Eye (tissue), 1 donor: ENCODE measurements at places on chromosomes 4 and X.

DNA sequence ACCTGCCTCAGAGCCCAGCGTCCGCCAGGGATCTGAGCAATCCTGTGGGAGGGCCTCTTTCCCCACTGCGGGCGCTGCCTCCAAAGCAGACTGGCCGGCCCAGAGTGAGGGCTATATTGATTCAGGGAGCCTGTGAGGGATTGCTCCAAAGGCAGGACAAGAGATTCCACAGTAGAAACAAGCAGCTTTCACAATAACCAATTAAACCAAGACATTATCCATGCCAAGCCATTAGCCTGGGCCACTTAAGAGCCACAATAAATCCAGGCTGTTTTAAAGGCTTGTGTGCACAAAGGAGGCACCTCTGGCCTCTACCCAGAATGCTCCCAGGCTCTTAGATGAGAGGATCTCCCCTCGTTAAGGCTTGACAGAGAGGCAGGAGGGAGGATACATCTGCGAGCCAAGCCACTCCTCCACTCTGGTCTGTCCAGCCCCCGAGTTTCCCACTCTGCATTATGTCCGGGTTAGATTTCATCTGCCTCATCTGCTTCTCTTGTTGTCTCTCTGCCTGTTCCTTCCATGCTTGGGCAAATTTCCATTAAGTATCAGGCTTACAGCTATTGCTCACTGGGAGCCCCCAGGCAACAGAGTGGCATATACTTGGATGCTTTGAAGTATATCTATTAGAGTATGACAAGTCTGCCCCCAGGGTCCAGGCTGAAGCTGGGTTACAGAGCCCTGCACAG lies 357.9 kb downstream of the UNC5C start:
- DNase-seq: peak; percentile 80

- no peak for DNase-seq
Observed at GRCh38 chr4:126762663-126763247, 870.0 kb upstream of the INTU start.

DNA sequence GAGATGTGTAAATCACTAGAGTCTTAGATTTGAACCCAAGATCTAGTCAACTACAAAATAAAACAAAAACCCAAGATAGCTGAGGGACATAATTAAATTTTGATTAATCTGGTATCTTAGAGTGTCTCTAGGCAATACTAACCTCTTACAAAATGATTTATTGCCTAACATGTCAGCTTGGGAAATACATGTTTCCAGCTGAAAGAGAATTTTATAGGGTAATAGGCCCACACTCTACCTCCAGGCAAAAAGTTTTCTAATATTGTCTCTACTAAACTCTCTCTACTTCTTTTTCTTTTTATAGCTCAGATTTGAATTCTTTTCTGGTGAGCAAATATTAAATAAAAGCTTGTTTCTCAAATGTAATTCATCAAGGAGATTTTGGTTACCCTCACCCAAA lies 263.2 kb downstream of the IL15 start:
- no peak for DNase-seq

- DNase-seq: no peak
Observed at GRCh38 chr4:109174224-109174953, 128.1 kb downstream of the COL25A1 start.

- peak; percentile 55 for DNase-seq
Observed at GRCh38 chr4:101065935-101066485, 281.3 kb downstream of the PPP3CA start.

- no peak for DNase-seq
Observed at GRCh38 chr4:13907255-13907751, 279.8 kb upstream of the BOD1L1 start.

DNA sequence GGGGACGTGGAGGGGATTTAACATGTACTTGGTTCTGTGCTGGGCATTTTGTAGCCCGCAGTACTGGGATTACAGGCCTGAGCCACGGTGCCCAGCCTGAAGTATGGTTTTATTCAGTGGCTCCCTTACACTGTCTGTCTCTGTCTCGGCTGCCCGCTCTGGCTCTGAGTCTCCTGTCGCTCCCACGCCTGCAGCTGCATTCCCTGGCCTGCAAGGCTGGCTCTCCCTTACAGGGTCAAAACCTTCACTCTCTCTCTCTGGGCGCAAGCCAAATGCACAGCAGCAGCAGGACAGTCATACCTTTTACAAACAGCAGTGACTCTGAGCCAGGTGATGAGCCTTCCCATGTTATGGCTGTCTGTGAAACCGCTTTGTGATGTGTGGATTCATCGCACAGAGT lies 72.1 kb downstream of the HTRA3 start:
- no peak for DNase-seq

GRCh38 chr4:118363166-118363565 lies 10.4 kb upstream of the PRSS12 start:
- DNase-seq: no peak

DNA sequence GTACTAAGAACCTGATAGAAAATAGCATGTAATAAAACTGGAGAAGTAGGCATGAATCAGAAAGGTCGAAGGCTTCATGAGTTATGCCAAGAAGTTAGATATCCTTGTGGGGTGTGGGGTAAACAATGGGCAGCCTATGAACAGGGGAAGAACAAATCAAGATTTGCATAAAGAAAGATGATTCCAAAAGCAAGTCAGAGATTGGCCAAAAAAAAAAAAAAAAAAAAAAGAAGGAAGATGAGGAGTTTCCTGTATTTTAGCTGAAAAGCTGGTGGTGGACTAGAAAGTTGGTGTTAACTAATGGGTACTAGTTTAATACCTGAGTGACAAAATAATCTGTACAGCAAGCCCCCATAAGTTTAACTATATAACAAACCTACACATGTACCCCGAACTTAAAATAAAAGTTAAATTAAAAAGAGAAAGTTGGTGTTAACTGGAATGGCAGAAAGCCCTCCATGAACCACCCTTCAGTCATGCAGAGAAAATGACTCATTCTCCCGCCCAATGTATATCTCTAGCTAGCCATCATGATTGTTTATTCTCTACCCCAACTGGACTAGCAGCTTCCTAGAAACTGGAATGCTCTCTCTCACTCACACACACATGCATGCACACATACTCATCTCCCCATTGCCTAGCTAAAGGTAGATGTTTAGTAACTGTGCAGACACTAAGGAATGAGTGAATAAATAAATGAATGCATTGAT lies 41.7 kb downstream of the ATP11C start:
- DNase-seq: no peak

DNA sequence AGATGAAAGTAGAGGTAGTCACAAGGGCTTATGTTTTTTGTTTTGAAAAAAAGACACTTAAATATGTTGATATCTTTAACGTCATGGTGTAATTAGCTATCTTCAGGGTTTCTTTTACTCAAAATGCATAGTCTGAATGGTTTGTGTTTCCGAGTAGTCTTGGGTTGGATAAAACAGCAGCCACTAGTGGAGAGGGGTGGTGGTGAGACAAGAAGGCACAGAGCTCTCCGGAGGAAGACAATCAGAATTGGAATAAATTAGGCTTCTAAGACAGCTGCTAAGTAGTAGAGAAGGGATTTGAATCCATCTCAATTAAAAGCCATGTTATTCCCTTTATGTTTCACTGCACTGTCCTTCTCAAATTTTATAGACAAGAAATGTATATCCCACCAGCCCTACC lies 240.4 kb upstream of the VEGFC start:
- no peak for DNase-seq

- peak; percentile 23 for DNase-seq
Observed at GRCh38 chr4:103012060-103012459, 7.4 kb downstream of the SLC9B1 start.

- DNase-seq: no peak
Observed at GRCh38 chrX:123464709-123465108, 268.1 kb downstream of the THOC2 start.

- no peak for DNase-seq
Observed at GRCh38 chrX:38293741-38294140, 33.6 kb downstream of the RPGR start.

DNA sequence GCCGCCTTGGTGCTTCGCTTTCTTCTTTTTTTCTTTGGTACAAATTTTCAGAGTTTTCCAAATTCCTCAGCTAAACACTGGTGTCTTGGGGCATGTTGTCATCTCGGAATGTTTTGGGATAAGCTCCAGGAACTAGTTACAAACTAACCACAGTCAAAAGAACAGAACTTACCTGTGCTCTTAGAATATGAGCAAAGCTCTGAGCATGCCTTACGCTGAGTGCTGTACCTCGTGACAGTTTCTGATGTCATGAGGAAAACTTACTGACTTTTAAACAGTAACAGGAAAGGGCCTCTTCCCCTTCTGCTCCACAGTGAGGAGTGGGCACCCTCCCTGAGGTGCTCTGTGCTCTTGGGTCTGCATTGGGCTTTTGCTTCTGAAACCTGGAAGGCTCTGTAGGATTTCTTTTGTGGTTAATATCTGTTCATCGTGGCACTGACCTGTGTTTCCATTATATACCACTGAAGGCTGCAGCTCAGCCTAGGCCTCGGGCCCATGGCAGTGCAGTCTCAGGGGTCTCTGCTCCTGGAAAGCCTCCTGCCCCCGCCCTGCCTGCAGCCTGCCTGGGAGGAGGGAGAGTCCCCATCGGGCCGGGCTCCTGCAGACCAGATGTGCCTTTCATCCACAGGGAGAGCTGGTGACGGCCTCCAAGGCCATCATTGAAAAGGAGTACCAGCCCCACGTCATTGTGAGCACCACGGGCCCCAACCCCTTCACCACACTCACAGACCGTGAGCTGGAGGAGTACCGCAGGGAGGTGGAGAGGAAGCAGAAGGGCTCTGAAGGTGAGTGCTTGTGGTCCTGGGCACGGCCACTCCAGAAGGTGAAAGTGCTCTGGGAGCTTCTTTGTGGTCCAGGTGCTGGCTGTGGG lies 48.7 kb downstream of the NOP14 start:
- DNase-seq: no peak

- peak; percentile 75 for DNase-seq
Observed at GRCh38 chrX:13376857-13377549, 57.1 kb upstream of the ATXN3L start.

DNA sequence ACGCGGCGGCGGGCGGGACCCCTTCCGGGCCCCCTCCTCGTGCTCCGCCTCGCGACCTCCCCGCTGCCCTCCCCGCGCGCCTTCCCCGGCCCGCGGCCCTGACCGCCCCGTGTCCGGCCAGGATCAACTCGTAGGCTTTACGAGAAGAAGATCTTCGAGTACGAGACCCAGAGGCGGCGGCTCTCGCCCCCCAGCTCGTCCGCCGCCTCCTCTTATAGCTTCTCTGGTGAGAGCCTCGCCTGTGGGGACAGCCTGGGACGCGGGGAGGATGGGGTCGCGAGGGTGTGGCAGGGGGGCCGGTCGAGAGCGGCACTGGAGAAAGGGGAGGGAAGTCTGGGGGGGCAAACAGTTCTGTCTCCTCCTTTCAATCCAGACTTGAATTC lies 465 bp downstream of the EMD start:
- DNase-seq: no peak

DNA sequence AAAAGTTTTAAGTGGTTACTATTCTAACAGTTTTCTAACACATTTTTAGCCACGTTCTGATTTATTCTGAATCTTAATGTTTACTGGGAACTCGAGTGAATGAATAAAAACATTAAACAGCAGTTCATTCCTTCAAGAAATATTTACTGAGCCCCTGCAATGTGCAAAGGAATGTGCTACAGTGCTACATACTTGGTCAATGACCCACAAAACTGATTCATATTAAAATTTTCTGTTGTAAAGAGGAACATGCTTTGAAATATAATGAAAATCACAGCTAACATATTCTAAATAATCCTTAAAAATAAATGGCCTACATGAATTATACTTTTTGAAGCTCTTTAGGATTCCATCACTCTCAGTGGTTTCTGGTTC lies 78.7 kb downstream of the ARAP2 start:
- DNase-seq: no peak

DNA sequence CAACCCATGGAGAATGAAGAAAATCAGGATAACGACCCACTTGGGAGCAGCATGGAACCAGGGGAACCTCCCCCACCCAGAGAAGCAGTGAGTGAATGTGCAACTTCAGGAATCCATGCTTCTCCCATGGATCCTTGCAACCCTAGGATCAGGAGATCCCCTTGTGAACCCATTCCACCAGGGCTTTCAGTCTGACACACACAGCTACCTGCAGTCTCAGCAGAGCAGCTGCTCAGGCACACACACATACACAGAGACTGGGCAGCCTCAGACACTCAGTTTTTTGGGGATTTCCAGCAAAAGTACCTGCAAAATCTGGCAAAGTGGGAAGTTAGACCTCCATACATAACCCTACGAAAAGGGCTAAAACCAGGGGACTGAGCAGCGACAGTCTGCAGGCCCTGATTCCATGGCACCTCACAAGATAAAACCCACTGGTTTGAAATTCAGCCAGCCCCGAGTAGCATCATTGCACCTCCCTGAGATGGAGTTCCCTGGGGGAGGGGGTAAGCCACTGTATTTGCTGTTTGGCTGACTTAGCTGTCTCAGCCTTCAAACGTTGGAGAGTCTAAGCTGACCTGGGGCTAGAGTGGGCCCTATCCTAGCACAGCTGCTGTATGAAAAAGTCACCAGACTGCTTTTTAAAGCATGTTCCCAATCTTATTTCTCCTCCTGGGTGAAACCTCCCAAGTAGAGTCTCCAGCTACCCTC lies 737.5 kb upstream of the NDST4 start:
- DNase-seq: no peak

DNA sequence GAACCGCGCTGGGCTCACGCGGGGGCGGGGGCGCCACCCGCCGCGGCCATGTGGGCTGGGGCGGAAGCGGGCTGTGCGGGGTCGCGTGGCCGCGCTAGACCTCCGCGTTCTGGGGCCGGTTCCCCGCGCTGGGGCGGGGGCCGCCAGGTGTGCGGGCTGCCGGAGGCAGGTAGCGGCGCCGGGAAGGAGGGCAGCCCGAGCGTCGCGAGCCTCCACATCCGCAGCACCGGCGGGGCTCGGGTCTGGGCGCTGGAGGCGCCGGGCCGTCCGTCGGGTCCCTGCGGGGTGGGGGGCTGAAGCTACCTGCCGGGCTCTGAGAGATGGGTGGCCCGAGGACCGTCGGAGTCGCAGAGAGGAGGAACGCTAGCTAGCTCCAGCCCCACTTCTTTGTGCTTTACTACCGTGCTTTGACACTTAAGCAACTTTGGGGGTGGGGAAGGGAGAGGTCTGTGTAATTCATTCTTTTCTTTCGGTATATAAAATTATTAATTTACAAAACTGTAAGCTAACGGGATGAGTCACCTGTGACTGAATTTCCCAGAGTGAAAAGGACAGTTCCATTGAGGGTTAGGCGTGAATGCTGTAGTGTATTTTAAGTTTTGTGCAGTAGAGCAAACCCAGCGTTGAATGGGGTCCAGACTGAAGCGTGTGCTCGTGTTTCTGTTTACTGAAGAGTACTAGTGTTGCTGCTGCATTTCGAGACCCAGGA lies 689 bp downstream of the METAP1 start:
- peak; percentile 68 for DNase-seq

- DNase-seq: no peak
Observed at GRCh38 chr4:164926301-164926700, 49.3 kb downstream of the APELA start.

DNA sequence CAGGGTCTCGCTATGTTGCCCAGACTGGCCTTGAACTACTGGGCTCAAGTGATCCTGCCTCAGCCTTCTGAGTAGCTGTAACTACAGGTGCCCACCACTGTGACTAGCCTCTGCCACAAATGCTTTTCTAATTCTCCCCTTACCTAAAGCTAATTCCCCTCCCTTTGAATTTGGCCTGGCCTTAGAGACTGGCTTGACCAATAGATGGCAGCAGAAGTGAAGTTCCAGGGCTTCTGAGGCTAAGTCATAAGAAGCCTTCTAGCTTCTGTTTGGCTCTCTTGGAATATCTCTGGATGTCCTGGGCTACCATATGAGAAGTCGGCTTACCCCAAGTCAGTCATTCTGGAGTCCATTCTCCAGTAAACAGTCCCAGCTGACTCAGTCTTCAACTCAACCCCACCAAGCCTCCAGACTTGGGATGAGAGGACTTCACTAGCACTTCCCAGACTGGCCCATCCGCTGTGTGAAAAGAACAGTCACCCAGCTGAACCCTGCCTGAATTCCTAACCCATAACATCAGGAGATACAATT lies 61.0 kb downstream of the HPRT1 start:
- peak; percentile 59 for DNase-seq
